ENCODE measurements at places on chromosomes 3 and 15.
A peak's percentile ranks its signal among the peaks of the same experiment; 100 is the strongest.

DNA sequence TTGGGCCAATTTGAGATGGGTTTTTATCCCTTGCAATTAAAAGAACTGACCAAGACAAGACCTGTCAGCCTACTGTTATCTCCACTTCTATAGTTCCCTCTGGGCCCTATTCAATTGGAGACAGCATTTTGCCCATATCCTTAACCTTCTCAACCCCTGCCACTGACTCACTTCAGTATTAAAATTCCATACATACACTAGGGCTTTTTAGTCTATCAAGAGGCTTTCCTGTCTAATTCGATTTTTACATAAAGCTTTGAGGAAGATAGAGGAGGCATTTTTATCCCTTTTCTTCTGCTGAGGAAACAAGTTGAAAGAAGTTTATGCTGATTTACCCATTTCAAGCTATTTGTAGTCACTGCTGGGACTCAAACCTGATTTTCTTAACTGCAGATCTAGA lies 51.1 kb downstream of the GTF2E1 start:
- no peak for DNase-seq

DNA sequence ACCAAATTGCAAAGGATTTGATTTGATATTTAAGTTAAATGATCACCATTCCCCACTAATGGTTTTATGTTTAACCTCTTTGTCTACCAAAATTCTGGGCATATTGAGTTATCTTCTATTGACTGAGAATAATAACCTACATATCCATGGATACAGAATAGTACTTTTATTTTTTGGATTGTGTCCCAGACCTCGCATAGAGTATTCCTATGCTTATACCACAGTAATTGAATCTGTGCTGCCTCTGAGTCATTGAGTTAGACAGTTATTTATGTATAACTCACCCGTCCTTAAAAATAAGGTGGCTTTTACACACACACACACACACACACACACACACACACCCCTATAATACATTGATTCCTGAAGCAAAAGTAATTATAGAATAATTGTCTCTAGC lies 690.1 kb upstream of the BCHE start:
- no peak for DNase-seq

DNA sequence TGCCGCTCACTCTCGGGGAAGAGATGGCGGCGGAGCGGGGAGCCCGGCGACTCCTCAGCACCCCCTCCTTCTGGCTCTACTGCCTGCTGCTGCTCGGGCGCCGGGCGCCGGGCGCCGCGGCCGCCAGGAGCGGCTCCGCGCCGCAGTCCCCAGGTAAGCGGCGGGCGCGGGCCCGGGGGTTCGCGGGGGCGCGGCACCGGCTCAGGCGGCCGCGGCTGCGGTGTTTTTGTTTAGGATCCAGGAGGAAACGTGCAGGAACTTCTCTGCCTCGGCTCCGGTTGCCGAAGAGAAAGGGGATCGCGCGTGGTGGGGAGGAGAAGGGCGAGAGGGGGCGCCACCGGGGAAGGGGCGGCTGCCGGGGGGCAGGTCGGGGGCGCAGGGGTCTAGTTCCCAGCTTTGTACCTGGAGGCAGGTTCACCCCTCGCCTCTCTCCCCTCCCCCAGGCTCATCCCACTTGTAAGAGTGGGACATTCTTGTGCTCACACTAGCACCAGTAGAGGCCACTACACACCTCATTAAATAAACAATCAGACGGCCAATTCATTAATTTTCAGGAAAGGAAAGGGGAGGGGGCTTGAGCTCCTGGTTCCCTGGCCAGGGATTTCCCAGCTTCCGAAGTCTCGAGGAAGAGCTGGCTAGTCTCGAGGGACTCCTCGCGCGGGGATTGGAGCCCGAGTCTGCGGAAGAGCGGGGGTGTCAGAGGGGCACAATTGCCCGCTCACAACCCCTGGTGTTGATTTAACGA lies 562 bp downstream of the NEO1 start:
- no peak for DNase-seq

DNA sequence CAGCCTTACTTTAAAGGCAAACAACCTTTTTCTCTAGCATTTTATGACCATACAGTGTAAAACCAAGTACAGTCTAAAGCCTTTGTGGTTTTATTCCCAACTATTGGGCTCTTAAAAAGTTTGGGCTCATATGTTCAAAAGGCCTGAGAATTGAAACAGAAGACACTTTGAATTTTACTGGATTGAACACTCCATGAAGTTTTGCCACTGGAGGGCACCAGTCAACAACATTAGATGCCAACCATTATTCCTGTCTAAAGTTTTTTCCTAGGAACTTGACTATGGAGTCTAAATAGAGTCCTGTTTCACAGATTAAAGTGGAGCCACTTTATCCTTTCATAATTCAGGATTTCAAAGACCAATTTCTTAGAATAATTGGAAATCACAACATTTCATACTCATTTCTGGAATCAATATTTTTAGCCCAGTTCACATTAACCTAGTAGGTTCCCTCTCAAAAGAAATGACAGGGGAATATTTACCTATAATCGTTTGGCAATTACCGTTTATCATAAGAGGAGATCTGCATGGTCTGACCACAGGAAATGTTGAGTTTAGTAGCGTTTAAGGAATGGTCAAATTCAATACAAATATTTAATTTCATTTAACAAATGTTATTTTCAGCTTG lies 244.1 kb upstream of the PDZRN3 start:
- DNase-seq, result no peak

- DNase-seq, result no peak
Measured at GRCh38 chr3:16448639-16449070, 64.8 kb downstream of the RFTN1 start.

DNA sequence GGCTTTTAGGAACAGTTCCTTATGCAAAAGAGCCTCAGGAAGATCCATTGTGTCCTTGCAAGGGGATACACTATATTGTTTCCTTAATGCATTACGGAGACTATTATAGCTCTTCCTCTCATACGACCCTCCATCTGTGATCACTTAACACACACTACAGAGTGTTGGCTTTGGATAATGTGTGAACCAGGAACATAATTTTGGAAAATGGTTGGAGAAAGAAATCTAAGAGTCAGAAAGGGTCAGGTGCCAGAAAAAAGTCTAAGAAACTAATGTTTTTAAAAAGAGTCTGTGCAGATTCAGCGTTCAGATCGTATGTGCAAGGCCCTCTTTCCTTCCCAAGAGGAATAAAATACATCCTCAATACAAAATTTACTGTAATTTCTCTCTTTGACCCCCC lies 27.3 kb downstream of the LRRN1 start:
- no peak for DNase-seq

DNA sequence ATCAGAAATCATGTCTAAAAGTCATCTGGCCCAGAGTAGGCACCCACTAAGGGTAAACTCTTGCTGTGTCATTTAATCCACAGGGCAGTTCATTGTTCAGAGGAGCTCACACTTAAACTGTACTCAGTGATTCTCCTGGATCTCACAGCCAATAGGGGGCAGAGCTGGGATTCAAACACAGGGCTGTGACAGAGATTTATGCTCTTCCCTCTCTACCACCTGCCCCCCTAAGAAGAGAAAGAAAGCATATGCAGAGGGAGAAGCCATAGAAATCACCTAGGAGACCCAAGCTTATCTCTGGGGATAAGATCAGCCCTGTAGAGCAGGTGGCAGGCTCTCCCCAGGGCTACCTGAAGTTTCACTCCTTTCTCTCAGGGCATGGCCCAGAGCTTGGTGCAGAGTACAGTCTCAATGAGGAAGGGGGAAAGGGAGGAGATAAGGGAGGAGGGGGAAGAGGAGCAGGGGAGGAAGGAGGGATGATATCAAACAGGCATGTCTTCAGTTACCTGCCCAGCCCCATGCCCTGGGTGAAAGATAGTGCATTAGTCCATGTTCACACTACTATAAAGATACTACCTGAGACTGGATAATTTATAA lies 51.8 kb upstream of the ADPGK start:
- DNase-seq, result no peak

- no peak for DNase-seq
Measured at GRCh38 chr15:69377216-69377970, 36.8 kb upstream of the KIF23 start.

GRCh38 chr3:70358978-70359580 lies 46.6 kb upstream of the MDFIC2 start:
- DNase-seq, result no peak

GRCh38 chr15:52466134-52466701 lies 62.5 kb downstream of the MYO5A start:
- peak; percentile 21 for DNase-seq

- DNase-seq, result no peak
Measured at GRCh38 chr3:73094129-73094528, 32.7 kb downstream of the EBLN2 start.
